ENCODE measurements at places on chromosomes 3 and 15.

DNA sequence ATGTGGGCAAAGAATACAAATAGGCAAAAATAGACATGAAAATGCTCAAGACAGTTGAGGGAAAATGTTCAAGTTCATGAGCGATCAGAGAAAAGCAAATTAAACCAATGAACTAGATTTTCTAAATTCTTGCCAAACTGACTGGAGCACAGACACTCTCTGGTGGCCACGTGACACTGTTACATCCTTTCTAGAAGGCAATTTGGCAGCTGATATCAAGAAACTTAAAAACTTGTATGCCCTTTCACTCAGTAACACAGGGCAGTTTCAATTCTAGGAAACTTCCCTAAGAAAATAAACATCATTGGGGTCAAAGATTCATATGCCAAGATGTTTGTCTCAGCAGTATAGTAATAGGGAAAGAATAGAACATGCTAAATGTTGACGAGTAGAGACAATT is 52.2 kb downstream of the ABHD5 start:
- DNase-seq, result no peak

GRCh38 chr3:47870156-47870555 is 67.2 kb downstream of the DHX30 start:
- DNase-seq, result no peak

DNA sequence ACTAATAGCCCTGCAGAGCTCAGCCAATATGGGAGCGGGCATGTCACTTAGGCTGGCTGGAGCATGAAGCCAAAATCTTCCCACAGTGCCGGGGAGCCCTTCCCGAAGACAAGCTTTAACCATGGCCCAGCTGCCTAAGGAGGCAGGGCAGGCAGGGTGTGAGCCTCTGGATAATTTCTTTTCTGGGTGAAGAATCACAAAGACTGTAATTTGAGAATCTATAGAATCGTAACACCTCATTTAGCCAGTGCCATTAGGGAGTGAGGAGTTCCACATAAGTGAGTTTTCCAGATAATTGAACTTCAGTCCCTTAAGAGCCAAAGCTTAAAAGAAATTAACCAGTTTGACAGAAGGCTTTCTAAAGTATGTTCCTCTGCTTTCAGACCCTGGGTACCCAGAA is 40.2 kb upstream of the TLE3 start:
- no peak for DNase-seq

- no peak for DNase-seq
Measured at GRCh38 chr15:42528970-42529369, 19.6 kb downstream of the LRRC57 start.

DNA sequence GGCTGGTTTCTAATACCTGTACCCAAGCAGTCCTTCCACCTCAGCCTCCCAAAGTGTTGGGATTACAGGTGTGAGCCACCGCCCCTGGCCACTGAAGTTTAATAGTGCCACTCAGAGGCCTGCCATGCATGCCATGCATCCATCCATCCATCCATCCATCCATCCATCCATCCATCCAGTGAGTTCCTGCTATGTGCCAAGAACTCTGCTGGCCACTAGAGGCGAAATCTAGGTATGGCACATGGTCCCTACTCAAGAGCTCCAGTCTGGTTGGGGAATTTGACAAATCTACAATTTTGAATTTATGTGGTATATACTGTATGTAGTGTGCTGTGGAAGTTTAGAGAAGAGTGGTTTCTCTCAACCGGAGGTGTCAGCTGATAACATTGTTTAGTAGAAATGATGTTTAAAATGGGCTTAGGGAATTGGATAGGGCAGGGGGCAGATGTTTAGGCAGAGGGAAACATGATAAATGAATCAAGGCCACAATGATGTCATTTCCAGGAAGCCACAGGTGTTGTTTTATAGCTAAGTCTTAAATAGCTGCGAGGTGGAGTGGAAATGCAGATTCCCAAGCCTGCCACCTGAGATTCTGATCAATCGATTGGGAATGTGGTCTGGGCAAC is 384.4 kb upstream of the C2CD4B start:
- DNase-seq, result no peak

GRCh38 chr15:60208709-60209108 is 189.1 kb downstream of the ANXA2 start:
- peak; percentile 81 for DNase-seq

DNA sequence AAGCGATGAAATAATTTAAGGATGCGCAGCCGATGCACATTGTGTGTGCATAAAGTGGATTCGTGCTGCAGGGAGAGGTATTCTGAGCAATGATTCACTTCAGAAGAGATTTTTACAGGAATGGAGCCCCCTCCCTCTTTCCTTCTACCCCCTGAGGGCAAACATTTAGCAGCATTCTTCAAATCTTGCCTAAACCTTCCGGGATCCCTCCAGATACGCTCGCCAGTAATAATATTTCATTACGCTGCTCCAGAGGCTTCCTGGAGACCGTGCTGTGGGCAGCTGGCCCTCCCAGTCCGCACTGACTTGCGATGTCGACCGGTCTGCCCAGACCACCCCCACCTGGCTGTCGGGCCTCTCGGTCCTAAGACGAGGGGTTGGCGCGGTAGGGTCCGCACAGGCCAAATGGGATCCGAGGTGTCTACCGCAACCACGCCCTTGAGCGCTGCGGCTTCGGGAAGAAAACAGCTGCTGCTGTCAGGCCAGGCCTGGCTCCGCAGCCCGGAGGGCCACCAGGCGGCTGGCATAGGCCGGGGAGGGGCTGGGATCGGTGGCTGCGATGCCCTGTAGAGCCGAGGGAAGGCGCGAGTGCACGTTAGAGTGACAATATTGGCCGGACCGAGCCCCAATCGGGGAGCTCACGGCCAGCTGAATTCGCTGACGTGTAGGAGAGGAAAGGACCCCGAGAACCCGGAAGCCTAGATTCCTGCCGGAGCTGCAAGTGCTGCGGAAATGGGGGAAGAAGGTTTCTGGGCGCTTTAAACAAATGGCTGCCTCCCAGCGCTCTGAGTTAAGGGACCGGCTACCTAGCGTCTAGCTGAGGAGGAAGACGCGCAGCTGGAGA is 14.3 kb downstream of the ZIC4 start:
- DNase-seq, result no peak

DNA sequence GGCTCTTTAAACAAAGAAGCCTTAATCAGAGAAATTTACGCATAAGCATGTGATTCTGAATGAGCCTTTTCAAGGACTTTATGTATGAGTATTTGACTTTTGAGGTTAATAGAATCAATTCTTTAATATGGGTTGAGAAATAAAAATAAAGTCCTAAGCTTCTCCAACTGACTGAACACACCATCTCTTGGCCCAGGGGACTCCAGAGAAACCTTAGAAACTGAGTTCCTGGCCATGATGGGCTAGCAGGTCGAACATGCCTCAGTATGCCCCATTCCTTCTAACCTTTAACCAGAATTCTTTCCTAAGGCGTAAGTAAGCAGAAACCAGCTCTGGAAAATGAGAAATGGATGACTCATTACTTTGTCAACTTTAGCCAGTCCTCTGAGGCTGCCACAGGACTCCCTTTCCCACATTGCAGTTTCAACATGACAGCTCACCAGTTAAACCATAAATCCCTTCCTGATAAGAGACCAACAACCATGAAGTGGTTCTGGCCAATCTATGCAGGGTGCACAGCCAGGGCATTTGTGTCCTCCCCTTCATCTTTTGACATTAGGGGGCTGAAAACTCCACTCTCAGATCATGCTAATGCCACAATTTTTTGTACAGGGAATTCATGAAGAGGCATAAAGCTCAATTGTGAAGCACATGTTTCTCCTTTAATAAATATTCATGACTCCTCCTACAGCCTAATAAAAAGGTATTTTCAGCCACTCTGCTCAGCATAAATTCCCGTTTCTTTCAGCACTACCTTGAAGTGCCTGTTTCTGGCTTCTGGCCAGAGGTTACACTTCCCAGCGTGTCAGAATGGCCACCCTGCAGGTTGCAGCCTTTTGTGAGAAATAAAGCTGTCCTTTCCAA is 33.3 kb downstream of the TM4SF18 start:
- no peak for DNase-seq

DNA sequence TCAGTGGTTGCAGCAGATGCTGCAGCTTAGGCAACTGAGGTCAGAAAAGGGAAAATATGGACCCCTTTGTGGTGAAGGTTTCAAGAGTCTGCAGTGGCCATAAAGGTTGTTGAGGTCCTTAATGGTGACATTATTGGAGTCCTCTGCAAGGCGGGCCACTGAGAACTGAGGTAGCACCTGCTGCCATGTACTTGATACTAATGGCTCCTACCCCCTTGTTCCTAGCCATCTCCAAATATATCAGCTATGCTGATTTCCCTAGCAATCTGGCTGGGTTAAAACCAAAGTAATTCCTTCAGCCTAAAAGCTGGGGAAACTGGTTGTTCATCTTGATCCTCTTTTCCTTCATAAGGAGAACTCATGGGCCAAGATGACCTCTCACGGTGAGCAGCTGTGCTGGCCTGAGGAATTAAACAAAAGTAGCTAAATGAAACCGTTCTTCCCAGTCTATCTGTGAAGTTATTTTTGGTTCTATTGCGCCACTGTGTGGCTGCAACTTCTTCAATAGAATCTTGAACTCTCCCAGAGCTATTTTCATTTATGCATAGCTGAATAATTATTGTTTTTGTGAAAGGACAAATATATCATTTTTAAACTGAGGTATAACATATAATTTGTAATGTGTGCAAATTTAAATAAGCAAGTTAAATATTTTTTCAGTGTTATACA is 76.1 kb upstream of the PLSCR4 start:
- peak; percentile 36 for DNase-seq

- no peak for DNase-seq
Measured at GRCh38 chr15:25862071-25862471, 1.1 kb downstream of the ATP10A start.

DNA sequence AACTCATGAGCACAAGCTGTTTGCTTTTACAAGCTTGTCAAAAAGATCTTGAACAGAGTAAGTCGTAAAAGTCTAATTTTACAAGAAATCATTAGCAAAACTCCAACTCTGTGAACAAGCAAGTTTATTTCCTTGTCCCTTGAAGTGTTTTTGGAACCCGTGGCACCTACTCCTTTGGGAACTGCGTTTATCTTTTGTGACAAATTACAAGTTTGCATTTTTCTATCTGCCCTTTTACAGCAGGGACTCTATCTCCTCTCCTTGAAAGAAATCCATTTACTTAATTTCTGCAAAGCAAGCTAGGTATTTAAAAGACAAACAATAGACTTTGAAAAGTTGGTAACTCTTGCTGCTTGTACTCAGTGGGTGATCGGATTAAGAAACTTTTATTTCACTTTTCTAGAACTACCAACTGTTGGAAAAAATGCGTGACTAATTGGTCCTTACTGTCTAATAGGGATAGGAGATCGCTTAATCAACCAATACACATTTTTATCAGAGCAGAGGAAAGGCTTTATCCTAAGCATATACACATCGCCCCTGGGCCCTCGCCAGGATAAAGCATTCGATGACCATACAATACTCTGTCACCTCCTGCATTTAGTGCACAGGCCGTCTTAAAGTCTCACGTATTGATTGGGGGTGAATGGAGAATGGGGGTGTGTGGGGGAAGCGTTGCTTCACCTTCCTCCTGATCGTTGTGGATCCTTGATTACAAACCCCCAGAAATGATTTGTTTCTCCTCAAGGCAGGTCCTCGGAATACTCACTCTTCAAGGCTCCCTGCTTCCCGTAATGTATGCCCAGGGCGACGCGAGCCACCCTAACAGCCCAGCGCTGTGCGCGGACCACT is 1.7 kb downstream of the PRTG start:
- no peak for DNase-seq

DNA sequence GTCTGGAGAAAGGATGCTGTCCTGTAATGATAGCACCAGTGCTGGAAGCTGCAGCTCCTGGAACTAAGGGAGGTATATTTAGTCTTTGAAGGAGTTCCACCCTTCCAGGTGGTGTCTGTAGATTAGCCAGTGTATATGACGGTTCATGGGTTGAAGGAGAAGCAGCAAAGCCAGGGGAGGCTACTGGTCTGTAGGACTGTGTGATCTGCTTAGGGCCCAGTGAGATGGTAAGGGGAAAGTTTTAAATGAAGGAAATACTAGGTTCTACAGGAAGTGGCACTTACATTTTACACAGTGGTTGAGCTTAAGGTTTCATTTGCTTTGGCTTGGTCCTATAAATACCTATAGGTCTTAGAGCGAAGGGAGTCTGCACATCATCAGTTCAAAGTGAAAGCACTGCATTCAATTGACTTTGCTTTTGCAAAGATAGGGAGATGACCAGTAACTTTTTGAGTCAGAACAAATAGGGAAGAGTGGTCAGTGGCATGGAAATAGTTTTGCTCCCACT is 5.6 kb downstream of the SLC25A38 start:
- no peak for DNase-seq

DNA sequence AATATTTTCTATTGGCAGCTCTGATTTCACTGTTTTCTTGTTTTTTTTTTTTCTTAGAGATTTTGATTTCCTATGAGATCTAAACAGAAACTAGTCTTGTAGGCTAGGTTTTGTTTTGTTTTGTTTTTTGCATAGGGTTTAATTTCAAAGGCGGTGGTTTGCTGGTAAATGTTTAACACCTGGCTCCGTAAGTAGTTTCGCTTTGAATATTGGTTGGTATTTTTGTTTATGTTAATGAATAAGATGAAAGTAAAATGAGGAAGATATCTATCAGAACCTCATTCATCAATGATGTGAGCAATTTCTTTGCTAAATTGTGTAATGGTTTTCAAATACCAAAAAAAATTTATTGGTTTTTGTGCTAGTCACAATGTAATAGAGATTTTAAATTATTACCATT is 39.7 kb upstream of the TM4SF1 start:
- no peak for DNase-seq

- no peak for DNase-seq
Measured at GRCh38 chr15:72176159-72176558, 21.4 kb downstream of the GRAMD2A start.

- no peak for DNase-seq
Measured at GRCh38 chr3:171970301-171970788, 69.0 kb upstream of the FNDC3B start.

- no peak for DNase-seq
Measured at GRCh38 chr3:101229681-101230080, 90.7 kb downstream of the IMPG2 start.

DNA sequence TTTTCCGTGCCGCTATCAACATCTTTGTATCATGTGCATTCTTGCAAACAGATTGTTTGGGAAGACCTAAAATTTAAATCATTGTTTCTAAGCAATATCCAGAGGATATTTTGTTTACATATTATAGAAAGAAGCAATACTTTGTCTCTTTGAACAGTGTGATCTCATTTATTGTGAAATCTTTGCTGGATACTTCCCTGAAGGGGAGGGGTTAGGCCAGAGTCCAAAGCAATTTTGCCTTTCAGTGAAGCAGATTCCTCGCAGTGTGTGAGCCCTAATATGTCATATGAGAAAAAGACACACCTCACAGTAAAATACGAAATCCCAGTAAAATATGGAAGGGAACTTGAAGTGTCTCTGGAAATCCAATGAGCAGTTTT is 158.7 kb upstream of the SLCO3A1 start:
- no peak for DNase-seq
